ENCODE measurements at places on chromosomes 16 and 17.

- no peak for DNase-seq
These were observed 12.2 kb upstream of the CBFA2T3 start for GRCh38 chr16:88988980-88989811.

- DNase-seq, result no peak
These were observed 11.5 kb downstream of the COX10 start for GRCh38 chr17:14080847-14081251.

GRCh38 chr16:17426451-17426850 lies 44.3 kb downstream of the XYLT1 start:
- DNase-seq, result no peak

DNA sequence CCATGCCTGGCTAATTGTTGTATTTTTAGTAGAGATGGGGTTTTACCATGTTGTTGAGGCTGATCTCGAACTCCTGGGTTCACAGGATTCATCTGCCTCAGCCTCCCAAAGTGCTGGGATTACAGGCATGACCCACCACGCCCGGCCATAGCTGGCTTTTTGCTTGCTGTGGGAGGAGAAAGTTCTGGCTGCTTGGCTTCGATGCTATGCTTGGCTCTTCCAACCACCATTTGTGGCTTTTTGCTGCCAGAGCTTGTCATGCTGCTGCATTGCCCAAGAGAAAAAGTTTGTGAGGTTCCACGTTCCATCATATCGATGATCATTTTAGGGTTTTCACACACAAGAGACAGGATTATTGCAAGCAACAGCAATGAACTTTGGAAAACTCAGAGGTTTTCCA lies 16.2 kb downstream of the BMERB1 start:
- no peak for DNase-seq

GRCh38 chr16:50741225-50741780 lies 583 bp upstream of the CYLD start:
- DNase-seq, result no peak

DNA sequence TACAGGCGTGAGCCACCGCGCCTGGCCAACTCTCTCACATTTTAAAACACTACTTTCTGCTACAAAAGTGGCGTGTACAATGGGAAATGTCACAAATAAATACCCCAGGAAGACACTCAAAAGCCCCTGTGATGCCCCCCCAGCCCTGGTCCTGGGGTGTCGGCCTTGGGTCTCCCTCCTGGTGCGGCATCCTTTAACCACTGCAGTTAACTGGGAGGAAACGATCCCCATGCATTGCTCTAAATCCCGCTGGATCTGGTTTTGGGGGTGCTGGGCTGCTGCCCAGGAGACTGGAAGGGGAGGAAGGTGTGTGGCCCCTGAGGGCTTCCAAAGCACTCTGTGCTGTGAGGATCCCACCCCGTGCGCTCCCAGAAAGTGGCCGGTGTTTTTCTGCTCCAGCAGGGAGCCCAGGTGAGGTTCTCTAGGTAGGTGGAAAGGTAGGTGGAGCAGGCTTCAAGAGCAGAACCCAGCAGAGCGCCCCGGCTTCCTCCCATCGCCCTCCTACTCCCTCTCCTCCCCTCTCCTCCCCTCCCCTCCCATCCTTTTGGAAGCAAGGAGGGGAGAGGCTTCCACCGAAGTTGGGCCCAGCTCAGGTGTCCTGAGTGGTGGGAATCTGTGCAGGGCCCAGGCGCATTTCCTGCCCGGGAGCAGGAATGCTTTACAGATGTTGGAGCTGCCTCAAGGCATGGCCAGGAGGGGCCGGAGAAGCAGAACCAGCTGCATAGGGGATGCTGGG lies 363.3 kb downstream of the SEC14L1 start:
- no peak for DNase-seq

DNA sequence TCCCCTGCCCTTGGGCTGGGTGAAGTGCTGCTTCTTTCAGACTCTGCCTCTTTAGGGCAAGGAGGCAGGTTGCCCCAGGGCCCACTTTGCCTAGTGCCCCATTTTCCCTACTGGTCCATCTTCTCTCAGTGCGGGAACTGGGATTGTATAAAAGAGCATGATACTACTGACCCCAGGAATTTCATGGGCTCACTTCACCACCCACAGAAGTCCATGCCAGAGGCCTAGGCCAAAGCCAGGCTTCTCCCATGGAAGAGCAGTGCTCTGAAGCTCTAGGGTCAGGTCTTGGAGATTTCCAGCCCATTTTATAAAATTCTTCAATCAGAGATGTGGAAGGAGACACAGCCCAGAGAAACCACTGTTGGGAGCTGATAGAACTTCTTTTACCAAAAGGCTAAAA lies 5.7 kb downstream of the CACNG1 start:
- no peak for DNase-seq

- DNase-seq, result no peak
These were observed 273.0 kb upstream of the IRX5 start for GRCh38 chr16:54657709-54658102.

DNA sequence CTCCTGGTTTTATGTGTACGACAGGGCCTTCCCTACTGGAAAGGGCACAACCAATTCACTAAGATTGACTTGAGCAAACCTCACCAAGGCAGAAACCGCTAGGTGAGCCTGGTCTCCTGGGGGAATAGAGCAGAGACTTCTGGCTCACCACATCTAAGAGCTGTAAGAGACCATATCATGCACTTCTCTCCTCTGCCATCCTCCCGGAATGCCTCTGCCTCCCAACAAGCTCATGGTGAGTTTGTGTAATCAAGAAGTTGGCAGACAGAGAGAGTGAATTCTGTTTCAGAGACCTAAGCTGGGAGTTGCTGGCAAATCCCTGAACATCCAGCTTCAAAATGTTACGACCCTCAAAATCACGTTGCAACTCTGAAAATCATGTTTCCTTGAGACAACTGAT lies 154.8 kb downstream of the SLC39A11 start:
- DNase-seq, result no peak
